SJSA1 (cell line): ENCODE measurements at places on chromosomes 2 and 18. TPM values are rescaled to one million over a fixed set of nuclear protein-coding genes. Genes with fewer than 3 reads are reported as not detected.

GALNT14 gene
- 0.21 TPM in 1 of 2 replicates, not detected in the other for total RNA-seq

SCYGR4 gene
- total RNA-seq, result not detected in 2 replicates

OSBPL6 gene
- total RNA-seq, result 0.03 and 0.95 TPM in 2 replicates

FER1L5 gene
- total RNA-seq, result not detected in 2 replicates

- no peaks in the 10 kb centered on the region for H3K36me3 ChIP-seq
- no peaks in the 10 kb centered on the region for H3K27me3 ChIP-seq
- peaks cover 43% of the 10 kb centered on the region for H3K4me1 ChIP-seq
- H3K4me3 ChIP-seq, result peak overlapping the region; percentile 68
- peak overlapping the region; percentile 9; the same call in 1 of the 2 replicates for H3K27ac ChIP-seq
These were observed 681 bp upstream of the NRP2 start for GRCh38 chr2:205681401-205682238.

DNA sequence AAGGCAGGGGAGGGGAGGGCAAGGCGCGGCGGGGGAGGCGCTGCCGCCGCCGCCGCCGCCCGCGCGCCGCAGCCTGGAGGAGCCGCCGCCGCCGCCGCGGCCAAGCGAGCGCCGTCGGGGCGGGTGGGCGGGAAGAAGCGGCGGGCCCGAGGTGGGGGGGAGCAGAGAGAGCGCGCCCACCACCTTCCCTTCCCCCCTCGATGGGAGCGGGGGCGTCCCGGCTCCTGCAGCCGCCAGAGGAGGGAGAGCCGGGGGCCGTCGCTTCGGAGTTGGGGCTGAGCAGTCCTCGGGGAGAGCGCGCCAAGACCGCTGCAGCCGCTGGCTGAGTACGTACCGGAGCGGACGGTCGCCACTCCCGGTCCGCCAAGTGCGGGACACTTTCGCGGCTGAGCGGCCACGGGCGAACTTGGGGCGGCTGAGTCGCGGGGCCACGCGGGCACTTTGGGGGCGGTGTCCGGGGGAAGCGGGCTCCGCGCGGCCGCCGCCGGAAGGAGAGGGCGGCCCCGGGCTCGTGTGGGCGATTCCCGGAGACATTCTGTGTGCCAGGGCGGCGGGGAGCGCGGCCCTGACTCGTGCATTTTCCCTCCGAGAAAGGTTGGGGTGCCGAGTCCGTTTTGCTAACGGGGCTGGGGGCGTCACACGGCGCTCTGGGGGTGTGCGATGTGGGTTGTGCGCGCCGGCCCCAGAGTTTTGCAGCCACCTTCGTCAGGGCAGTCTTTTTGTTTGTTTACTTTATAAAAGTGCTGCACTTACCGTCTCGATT, at the start of gene NAB1:
Gene NAB1, plus strand, starts transcription at position 49 of the 763 bp plus-strand sequence. CDS start 10,094 bp downstream, outside the sequence.
- DNase-seq, result peak; percentile 55
- H3K27me3 ChIP-seq, result no peaks in the 10 kb centered on the region
- peak within 1 kb of the TSS; percentile 63 for H3K27ac ChIP-seq
- peak within 1 kb of the TSS; percentile 97 for H3K4me3 ChIP-seq

DNA sequence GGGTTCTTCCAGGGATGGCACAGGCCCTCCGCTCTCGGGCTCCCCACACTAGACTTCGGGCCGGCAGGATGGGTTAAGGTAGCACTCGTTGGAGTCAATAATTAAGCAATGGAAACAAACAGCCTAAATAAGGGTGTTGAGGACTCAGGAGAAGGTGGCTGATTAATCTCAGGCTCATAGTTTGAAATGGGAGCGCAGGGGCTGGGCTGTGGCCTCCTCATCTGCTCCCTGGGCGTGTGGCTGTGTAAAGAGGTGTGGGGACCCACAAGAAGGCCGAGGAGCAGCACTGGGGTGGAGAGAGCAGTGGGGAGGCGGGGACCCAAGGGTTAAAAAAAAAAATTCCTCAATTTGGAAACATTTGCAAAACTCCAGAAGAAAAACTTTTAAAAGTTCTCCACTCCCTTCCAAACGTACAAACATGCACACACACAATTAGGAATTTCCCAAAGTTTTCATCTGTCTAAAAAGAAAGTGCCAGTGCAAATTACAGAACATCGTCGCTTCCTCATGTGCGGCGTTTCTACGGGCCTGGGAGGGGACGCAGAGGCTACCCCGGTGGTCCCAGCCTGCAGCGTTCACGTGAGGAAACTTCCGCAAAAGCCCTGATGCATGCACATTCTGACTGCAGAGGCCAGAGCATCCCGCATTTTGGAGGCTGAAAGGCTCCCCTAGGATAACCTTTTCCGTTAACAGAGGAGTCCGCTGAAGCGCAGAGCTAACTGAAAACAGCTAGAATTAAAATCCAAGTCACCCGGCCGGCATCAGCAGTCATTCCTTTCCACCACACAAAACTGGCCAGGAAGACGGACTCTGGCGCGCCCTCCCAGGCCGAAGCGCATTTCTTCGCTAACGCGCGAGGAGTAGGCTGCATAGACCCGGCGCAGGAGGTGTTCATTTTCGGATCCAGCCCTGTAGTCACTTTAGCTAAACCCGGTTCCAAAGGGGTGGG, 1.0 kb upstream of the TUBB6 start:
- H3K27ac ChIP-seq, result peak overlapping the region; percentile 99
- H3K27me3 ChIP-seq, result no peaks in the 10 kb centered on the region
- DNase-seq, result peak; percentile 68
- peaks cover 40% of the 10 kb centered on the region for H3K36me3 ChIP-seq
- peak overlapping the region; percentile 100 for H3K4me3 ChIP-seq

GRCh38 chr18:8471372-8471771, 137.9 kb upstream of the RAB12 start:
- H3K27ac ChIP-seq, result no peak overlapping the region
- no peaks in the 10 kb centered on the region for H3K36me3 ChIP-seq
- no peak overlapping the region for H3K4me3 ChIP-seq
- H3K27me3 ChIP-seq, result peaks cover 13% of the 10 kb centered on the region; the same call in 1 of the 2 replicates
- no peaks in the 10 kb centered on the region for H3K4me1 ChIP-seq
- DNase-seq, result peak; percentile 16

GRCh38 chr2:197704434-197705120, 592 bp upstream of the MARS2 start:
- peak overlapping the region; percentile 48 for H3K27ac ChIP-seq
- H3K4me3 ChIP-seq, result peak overlapping the region; percentile 82
- peak; percentile 79 for DNase-seq
- no peaks in the 10 kb centered on the region for H3K27me3 ChIP-seq
- H3K36me3 ChIP-seq, result peaks cover 5% of the 10 kb centered on the region

DNA sequence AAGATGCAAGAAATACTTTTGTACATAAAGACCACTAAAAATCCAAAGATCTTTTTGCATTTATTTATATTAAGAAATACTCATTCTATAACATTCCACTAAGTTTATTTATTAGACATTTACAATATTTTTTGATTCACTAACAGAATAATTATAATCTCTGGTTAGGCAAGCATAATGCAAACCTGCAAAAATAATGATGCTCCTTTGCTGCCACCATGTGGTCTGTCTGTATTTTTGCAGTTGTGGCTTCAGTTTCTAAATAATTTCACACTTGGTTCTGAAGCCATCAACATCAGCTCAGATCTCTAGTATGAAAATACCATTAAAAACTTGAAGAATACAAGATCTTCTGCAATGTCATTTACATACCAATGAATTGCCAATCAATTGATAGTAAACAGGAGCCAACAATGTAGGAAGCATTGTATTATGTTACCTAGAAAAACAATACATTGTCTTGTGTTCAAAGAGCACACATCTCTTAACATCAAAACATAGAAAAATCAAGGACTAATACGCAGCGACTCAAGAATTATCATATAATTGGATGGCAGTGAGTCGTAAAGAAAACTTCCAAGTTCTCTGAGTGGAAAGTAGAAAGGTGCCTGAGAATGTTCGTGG, 28.8 kb upstream of the WDR75 start:
- no peaks in the 10 kb centered on the region for H3K27me3 ChIP-seq
- peaks cover 39% of the 10 kb centered on the region for H3K4me1 ChIP-seq
- no peaks in the 10 kb centered on the region for H3K36me3 ChIP-seq
- H3K27ac ChIP-seq, result peak overlapping the region; percentile 78
- DNase-seq, result no peak
- no peak overlapping the region for H3K4me3 ChIP-seq

DNA sequence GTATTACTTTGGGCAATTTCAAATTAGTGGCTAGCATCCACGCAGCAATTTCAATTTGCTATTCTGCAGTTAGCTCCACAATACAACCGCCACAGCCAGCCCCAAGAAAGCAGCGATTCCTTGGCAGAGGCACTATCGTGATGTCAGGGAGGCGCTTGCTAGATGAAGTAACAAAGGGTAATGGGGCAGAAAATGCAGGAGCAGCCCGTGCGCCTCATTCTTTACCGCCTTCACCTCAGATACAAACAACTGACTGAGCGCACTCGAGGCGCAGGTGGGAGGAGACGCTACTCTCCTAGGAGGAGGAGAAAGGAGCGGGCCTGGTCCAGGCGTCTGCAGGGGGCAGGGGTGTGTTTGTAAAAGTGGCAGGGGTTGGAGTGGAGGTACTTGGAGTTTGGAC, 76.9 kb upstream of the ASB18 start:
- no peak overlapping the region for H3K27ac ChIP-seq
- no peaks in the 10 kb centered on the region for H3K4me1 ChIP-seq
- H3K27me3 ChIP-seq, result no peaks in the 10 kb centered on the region
- no peaks in the 10 kb centered on the region for H3K36me3 ChIP-seq
- no peak for DNase-seq

DNA sequence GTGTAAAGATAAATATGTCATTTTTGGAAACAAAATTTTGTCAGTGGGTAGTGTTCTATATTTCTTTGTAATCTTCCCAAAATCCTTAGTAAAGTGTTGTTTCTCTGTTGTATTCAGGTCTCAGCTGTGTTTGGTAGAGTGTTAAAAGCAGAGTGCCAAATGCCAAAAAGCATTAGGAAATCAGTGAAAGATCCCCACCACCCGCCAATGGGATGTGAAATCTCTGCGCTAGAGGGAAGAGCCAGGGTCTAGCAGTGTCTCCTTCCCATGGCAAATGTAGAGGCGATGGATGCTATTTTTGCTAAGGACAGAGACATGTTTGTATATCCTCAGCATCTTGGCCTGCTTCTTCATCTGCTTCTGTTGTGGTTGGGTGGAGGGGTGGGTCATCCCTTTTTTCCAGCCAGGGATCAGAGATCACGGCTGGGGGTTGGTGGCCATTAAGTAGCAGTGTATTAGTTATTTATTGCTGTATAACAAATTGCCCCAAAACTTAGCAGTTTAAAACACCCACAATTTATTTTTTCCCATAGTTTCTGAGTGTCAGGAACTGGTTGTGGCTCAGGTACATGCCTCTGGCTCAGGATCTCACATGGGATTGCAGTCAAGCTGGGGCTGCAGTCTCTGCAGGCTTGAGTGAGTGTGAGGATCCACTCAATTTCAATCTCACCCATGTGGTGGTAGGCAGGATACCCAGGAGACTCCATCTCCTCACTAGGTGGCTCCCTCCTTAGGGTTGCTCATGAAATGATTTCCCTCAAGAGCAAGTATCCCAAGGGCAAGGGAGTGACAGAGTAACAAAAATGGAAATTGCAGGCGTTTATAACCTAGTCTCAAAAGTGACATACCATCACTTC, 211.9 kb downstream of the MYCN start:
- no peak overlapping the region for H3K27ac ChIP-seq
- no peaks in the 10 kb centered on the region for H3K36me3 ChIP-seq

- H3K4me1 ChIP-seq, result no peaks in the 10 kb centered on the region
- no peaks in the 10 kb centered on the region for H3K36me3 ChIP-seq
- H3K4me3 ChIP-seq, result no peak overlapping the region
- H3K27ac ChIP-seq, result no peak overlapping the region
These were observed 113.2 kb downstream of the PIGN start for GRCh38 chr18:62073461-62074281.

- H3K36me3 ChIP-seq, result no peaks in the 10 kb centered on the region
- no peak for DNase-seq
- no peak overlapping the region for H3K27ac ChIP-seq
- H3K4me3 ChIP-seq, result no peak overlapping the region
- H3K4me1 ChIP-seq, result peaks cover 5% of the 10 kb centered on the region
These were observed 1.2 kb downstream of the PAX3 start for GRCh38 chr2:222297600-222297935.

- no peak for DNase-seq
- peaks cover 22% of the 10 kb centered on the region for H3K4me1 ChIP-seq
- no peak overlapping the region for H3K27ac ChIP-seq
- peaks cover 20% of the 10 kb centered on the region for H3K36me3 ChIP-seq
These were observed 6.1 kb downstream of the ADCY3 start for GRCh38 chr2:24913911-24914310.

DNA sequence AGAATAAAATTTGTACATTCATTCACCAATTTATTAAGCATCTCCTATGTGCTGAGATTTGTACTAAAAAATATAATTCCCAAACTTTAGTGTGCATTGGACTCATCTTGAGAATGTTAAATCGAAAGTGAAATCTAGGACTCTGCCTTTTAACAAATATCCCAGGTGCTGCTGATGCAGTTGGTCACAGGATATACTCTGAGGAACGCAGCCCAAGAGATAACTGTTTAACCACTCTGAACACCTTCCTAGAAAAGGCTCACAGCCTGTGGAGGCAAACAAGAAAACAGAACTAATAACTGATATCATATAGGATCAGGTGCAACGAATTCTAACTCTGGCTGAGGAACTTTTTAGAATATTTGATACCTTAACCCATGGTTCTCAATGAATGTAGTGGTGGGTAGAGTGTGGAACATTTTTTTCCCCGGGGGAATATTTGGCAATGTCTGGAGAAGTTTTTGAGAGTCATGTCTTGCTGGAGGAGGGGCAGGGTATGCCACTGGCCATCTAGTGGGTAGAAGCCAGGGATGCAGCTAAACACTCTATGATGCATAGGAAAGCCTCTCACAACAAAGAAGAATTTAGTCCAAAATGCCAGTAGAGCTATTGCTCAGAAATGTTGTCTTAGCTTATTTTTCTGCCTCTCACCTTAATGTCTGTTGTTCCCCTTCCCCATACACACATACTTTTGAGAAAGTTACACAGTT, 96.5 kb downstream of the EHBP1 start:
- no peak for DNase-seq
- H3K4me1 ChIP-seq, result no peaks in the 10 kb centered on the region
- H3K27me3 ChIP-seq, result no peaks in the 10 kb centered on the region

DNA sequence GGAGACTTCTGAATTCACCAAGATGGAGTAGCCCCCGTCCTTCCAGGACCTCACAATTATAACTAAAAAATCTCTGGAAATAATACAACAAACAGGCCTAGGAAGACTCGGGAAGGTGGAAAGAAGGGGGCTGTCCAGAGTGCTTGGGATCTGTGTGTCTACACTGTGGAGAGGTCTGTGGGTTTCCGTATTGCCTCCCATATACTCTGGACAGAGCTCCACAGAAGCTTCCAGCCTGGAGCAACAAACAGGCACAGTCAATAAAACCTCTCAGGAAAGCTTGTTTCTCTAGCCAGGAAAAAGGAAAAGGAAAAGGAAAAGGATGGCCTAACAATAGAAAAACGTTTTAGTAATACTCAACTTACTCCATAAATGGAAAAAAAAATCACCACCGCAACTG, 655.9 kb downstream of the DSC3 start:
- H3K4me1 ChIP-seq, result no peaks in the 10 kb centered on the region
- no peak overlapping the region for H3K27ac ChIP-seq
- no peaks in the 10 kb centered on the region for H3K36me3 ChIP-seq
- DNase-seq, result no peak
- H3K4me3 ChIP-seq, result no peak overlapping the region
